Iris pigment epithelial cell (primary cell): ENCODE measurements at places on chromosomes 6 and 20.

GRCh38 chr6:116408491-116408890 lies 37.7 kb downstream of the DSE start:
- no peak for DNase-seq

GRCh38 chr6:1296542-1296941 lies 15.4 kb upstream of the FOXQ1 start:
- peak; percentile 54 for DNase-seq

DNA sequence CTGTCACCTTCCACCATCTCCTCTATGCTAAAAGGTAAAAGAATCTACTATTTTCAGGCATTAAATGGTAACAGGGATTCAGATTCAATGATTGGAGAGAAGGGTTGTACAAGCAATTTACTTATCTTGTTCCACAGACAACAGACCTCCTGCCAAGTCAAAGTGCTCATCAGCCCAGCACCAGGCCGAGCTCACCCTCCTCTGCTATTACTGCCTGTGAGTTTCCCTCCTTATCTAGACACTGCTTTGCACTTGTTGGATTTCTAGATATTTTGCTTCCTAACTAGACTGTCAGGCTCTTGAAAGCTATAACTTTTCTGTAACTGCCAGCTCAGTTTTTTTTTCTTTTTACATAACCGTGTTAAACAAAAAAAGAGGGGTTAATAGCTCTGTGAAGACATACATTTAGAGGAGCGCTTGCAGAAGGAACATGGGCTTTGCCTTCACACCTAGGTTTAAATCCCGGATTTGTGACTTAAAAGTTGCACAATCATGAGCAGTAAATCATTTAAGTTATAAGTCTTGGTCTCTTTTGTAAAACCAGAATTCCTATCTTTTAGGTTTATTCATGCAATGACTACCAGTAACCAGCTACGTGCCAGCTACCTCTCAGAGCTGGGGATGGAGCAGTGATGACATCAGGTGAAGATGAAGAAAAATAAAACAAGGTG lies 1.1 kb upstream of the FAM162B start:
- no peak for DNase-seq

- no peak for DNase-seq
These were observed 34.5 kb upstream of the NEDD9 start for GRCh38 chr6:11266926-11267325.

DNA sequence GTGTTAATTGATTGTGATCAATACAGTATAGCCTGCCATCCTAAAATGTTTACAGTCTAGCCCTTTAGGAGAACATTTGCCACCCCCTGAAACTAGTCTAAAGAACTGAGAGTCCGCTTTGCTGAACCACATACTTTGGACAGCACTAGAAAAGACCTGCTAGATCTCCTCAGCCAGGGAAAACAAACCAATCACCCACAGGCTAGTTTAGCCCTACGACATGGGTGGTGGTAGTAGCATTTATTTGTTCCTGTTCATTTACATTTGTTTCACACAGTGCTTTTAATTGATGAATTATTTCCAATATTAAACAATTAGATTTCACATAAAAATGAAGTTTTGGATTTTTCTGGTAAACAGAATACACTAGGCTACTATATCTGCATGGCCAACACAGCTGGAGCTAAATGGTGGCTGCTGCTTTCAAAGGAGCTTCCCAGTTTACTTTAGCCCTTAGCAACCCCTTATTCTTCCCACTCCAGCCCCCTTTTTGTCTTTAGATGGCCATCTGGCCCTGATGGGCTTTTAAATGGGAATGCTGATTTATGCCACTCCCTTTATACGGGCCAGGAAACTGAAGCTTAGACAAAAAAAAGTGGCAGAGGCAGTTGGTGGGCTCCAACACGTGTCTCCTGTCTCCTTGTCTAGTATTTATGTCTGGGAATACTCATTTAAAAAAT lies 72.4 kb downstream of the ADGRG6 start:
- no peak for DNase-seq

DNA sequence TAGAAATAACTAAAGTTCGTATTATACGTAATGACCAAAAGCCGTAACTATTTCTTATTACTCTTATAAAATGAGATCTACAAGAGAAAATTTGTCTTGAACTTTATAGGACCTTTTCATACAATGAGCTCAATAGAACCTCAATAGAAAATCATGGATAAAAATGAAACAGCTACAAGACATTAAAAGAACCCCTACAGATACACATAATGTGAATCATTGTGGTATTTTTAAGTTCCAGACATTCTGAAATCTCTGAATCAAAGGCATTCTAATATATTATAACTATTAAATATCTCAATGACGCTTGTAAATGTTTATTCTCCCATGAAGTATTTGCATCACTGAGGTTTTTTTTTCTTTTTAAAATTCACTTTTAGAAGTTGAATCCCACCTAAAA lies 22.2 kb upstream of the POU3F2 start:
- no peak for DNase-seq

DNA sequence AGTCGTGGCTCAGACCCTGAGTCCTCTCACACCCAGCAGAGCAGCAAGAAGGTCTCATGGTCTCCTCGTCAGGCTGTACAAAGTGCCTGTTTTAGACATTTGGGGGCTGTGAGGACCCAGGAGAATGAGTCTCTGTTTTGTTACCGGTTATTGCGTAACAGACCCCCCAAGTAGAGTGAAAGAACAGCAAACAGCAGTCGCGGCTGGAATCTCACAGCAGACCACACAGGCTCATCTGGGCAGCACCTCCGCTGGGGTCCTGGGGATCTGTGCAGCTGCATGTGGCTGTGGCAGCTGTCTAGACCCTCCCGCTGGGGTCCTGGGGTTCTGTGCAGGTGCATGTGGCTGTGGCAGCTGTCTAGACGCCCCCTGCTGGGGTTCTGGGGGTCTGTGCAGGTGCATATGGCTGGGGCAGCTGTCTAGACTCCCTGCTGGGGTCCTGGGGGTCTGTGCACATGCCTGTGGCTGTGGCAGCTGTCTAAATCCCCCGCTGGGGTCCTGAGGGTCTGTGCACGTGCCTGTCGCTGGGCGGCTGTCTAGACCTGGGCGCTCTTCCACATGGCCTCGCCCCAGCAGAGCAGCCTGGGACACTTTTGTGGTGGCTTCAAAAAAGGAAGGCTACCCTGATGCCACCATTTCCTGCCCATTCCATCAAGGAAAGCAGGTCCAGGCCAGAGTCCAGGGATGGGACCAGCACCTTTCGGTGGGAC lies 24.7 kb downstream of the ENTPD6 start:
- peak; percentile 49 for DNase-seq

DNA sequence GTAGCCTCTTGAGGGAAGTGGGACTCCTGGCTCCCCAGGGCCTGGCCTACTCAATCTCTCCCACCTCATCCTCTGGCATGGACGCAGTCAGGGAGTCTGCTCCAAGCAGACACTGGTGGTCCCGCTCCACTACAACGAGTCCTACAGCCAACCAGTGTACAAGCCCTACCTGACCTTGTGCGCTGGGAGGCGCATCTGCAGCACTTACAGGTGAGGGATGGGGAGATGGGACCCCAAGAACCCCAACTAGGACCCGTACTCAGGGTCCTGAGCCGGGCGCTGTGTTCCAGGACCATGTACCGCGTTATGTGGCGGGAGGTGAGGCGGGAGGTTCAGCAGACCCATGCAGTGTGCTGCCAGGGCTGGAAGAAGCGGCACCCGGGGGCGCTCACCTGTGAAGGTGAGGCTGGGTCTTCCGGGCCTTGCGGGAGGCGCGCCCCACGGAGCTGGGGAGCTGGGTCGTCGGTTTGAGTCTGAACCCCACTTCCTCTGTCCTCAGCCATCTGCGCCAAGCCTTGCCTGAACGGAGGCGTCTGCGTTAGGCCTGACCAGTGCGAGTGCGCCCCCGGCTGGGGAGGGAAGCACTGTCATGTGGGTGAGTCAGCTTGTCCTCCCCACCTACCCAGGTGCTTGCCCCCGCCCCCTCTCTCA lies 2.1 kb downstream of the EGFL8 start:
- DNase-seq, result no peak

DNA sequence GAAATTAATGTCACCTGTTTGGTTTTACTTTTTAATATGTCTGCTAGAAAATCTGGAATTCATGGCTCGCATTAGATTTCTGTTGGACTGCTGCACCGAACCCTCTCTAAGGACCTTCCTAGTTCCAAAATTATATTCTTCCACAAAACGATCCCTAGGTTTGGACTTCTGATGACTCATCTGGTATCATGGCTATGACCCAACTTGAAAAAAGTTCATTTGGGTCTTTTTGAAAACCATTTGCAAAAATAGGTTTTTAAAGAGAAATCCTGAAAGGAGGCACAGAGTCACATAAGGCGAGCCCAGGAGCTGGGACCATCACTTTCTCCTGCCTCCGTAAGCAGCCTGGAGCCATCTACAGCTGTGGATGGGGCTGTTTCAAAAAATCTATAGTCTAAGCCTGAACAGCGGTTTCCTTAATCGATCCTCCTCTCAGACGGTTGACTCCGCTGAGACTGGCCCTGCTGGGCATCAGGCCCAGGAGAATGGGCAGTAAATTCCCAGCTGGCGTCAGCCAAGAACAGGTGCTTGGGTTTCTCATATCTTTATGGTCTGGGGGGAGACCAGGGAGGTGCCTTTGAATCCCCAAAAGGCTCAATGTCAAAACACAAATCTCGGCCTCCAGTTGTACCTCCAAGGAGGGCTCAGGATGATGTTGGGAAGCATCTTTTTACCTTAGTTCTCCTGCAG lies 44.6 kb downstream of the SLC24A3 start:
- DNase-seq, result no peak
